ENCODE measurements at places on chromosomes 7 and 10.
A peak's percentile ranks its signal among the peaks of the same experiment; 100 is the strongest.

DNA sequence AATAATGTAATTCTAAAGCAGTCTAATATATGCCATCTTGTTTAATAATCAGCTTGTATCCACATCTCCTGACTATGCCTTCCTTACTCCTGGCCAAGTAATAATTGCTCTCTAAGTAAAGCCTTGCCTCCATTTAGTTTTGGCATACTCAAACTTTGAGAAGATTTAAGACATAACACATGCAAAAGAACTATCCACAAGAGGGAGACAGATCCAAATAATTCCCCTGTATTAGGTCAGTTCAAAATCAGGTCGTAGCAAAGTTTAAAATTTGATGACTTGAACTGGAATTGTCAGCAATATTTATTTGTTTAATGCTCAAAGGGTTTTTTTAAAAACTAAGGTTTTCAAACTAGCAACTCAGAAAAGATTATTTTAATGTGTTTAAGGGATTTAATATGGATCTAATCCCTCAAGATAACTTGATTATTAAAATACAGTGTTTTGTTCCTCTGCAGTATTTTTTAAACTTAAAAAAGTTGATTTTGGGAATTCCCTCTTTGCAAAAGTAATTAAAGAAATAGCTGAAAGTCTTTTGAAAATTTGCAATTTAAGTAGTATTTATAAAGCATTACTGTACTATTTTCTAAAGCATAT is 95.3 kb downstream of the HDAC9 start:
- peak; percentile 52 for DNase-seq

GRCh38 chr10:33566001-33566400 is 231.5 kb upstream of the NRP1 start:
- no peak for DNase-seq

- no peak for DNase-seq
Observed at GRCh38 chr10:72332423-72333111, 22.2 kb downstream of the DNAJB12 start.

DNA sequence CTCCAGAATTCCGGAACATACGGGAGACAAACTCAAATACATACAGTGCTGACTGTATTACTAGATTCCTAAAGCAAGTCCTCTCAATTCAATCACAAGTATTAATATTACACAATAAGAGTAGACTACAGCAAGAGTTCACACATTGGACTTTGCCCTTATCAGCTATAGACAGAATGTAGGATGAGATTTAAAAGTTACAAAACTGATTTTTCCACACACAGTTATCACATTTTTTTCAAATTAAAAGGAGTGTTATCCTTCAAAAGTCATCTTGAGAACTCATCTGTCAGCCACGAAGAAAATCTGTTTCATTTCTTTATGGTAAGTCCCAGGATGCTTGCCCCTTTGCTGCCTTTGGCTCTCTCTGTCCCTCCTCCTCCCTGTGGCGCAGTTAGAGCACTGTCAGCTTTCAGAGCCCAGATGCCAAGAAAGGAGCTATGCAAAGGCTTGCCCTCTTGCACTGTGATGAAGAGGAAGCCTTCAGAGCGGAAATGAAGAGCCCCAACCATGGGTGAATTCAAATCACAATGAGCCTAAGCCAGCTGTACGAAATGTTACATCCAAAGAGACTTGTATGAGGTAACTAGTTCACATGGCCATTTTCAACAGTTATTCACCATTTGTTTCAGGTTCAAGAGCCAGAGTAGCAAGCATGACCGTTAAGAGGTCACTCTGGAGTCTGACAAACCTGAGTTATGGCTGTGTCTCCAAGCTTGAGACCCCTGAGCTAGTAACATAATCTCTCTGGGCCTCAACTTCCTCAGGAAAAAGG is 10.7 kb downstream of the NCOA4 start:
- no peak for DNase-seq

DNA sequence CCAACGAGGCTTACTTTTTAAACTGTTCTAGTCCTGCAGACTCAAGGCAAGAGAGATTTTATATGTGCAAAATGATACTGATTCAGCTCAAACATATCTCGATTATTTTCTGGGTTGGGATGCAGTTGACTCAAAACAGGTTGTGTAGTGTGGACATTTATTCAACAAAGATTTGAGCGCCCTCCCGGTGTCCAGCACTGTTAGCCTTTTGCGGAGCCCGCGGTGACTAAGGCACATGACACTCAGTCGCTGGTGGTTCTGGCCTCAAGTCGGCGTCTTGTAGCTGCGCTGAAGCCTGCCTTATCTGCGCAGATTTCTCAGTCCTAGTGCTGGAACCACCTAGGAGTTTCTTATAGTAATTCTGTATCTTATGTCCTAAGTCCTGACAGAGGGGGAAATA is 938 bp upstream of the CADPS2 start:
- DNase-seq = peak; percentile 18

DNA sequence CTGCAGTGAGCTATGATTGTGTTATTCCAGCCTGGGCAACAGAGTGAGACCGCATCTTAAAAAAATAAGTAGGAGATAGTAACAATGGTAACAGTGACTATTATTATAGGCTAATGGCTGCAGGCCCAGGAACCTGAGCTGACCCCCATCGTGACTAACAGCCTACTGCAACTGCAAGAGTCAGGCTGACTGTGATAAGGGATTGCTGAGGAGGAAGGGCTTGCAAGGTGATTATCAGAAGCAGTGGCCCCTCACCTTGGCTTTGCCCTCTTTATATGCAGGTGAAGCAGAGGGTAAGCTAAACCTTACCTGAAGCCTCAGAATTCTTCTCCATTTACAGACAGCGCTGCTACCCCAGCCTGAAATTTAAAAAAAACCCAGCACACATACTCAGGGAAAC is 83.9 kb upstream of the SDK1 start:
- DNase-seq = no peak

DNA sequence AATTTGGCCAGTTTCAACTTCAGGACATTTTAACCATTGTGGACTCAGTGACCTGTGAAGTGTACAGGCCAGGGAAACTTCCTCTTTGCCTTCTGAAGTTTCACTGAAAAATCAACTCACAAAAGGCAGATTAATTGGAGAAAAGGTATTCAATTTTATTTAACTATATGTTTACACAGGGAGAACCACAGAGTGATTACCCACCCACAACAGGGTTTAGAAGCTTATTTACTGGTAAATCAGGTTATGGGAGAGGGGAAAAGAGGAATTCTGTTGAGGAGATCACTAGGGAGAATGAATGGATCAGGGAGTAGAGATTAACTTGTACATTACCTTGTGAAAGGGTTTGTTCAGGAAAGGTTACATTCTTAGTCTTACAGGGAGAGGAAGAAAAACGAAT is 1.7 kb upstream of the AKR1D1 start:
- DNase-seq = no peak

DNA sequence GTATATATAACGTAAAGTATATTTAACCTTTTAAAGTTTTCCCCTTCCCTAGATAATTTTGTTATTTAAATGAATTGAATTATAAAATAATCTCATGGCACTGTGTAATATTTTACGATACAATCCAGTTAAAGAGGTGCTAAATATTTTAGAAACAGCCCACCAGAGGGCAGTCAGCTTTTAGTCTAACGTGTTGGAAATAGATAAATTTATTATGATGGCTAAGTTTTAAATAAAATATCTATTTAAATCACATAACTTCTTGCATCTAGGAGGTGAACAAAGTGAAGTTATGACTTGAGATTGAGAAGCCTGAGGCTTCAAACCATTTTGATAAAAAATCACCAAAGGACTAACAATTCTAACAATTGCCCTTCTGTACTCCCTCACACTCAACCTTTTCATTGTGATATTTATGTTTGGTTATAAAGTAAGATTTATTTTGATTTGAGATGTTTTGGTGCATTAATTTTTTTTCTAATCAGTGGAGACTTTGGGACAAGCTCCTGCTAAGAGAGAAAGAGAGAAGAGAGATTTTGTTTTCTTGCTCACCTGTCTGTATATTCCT is 171.5 kb upstream of the SP4 start:
- no peak for DNase-seq

DNA sequence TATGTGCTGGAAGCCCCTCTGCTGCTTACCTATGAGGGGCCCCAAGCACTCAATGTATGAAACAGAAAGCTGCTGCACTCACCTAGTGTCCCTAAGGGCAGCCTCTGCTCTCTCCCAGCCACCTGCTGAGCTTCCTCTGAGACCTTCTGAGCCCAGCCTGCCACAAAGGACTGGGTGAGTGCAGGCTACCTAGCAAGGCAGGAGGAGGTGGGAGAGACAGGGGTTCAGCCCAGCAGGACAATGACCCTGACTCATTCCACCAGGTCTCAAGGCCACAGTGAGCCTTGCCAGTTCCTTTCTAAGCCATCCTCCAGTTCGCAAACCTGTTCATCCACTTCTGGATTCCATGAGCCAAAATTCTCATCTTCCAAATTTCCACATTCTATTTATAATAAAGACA is 16.3 kb downstream of the VOPP1 start:
- DNase-seq = no peak

GRCh38 chr10:96072674-96073073 is 29.3 kb downstream of the CCNJ start:
- DNase-seq = no peak

- no peak for DNase-seq
Observed at GRCh38 chr7:122975341-122975740, 20.2 kb downstream of the TAS2R16 start.

DNA sequence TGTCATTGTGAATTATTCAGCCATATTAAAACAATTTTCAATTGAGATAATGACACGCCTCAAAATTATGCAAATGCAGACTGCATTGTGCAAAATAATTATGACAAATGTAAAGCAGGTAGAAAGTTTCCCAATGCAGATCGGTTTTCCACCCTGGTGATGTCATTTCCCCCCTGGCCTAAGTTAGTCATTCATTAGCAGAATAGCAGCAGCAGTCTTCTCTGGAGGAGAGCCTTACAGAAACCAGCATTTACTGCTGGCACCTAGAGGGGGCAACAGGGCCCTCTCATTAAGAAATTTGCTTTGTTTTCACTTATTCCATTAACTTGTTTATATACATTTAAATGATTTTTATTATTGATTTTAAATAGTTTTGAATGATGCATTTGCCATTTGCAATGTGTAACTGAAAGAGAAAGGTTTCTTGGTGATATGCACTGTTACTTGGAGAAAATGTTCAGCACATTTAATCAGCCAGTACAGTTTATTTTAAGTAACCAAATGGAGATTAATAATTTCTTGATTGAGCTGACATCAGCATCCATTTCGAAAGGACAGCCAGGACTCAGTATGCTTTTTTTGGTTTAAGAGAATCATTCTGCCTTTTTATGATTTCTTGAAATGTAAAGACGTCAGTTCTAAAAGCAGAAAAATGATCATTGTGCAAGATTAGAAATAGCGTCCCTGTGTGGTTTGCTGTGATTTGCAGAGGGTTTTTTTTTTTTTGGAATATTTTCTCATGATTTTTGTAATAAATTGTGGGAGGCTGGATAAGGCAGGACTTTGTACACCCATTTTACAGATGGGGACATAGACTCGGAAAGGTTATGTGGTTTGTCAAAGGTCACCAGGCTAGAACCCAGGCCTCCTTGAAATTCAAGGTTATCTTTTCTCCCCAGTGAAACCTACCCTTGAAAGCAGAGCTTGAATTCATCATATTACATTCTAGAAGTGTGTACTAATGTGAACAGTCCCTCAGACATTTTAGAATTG is 3.5 kb downstream of the ARID5B start:
- DNase-seq = peak; percentile 56

DNA sequence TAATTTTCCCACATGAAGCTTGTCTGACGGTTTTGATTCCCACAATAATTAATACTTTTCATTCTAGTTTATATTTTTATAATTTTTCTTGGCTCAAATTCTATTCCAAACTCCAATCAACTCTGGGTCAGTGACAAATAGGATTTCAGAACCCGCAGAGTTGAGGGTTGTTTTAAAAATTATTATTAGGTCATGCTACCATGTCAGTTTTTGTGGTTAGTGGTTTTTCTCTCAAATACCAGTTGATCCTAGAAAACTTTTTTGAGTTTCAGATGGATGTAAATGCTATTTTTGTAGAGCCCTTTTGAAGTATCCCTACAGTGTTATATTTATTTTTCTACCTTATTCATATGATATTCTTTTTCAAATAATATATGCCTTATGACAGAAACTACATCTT is 237.4 kb downstream of the SEMA3D start:
- no peak for DNase-seq

DNA sequence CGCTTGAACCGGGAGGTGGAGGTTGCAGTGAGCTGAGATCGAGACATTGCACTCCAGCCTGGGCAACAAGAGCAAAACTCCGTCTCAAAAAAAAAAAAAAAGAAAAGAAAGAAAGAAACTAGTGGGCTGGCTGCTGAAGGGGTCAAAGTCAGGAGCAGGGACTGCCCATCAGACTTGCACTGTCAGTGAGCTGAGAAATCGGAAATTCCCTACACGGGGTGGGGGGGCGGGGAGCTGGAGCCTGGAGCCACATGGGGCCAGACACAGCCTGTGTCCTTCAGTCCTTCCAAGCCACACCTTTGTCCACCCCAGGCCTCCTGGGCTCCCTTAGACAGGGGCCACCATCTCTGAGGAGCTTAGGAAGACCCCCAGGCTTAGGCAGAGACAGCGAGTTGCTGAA is 34.5 kb downstream of the SRRM3 start:
- DNase-seq = no peak

DNA sequence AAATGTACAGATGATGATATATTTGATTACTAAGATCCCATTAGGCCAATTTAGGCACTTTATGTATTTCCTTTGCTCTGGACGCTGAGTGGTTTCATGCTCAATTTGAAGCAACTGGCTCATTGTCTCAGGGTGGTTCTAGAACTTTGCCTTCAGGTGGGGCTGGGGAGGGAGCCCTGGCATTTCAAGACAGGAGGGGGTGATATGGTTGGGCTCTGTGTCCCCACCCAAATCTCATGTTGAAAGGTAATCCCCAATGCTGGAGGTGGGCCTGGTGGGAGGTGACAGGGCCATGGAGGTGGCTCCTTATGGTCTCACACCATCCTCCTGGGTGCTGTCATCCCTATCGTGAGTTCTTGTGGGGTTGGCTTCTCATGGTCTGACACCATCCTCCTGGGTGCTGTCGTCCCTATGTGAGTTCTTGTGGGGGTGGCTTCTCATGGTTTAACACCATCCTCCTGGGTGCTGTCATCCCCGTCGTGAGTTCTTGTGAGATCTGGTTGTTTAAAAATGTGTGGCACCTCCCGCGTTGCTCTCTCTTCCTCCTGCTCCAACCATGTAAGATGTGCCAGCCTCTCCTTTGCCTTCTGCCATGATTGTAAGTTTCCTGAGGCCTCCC is 151.5 kb upstream of the KLF6 start:
- DNase-seq = no peak

GRCh38 chr10:98035599-98035998 is 5.2 kb upstream of the CRTAC1 start:
- DNase-seq = no peak

GRCh38 chr10:102619281-102619981 is 24.8 kb upstream of the TRIM8 start:
- no peak for DNase-seq

DNA sequence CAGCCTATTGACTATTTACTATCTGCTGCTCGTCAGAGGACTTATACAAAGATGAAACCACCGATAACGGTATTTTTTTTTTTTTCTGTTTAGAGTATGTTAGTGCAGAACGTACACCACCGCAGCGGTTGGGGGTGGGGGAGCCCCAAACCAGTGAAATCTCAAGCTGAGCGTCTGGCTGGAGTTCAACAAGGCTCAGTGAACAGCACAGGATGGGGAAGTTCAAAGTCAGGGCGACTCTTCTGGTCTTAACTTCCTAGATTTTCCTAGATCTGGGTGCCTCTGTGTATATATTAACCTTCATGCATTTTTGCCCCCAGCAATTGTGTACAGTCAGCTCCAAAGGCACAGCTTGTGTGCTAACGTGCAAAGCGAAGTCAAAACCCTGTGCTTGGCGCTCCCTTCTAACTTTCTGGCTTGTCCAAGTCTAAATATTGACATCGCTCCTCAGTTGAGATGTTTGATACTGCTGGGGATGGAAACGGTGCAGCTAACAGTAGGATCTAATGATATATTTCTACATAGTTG is 1.1 kb downstream of the RHOBTB1 start:
- no peak for DNase-seq
